ENCODE measurements at places on chromosomes 7 and 10.

DNA sequence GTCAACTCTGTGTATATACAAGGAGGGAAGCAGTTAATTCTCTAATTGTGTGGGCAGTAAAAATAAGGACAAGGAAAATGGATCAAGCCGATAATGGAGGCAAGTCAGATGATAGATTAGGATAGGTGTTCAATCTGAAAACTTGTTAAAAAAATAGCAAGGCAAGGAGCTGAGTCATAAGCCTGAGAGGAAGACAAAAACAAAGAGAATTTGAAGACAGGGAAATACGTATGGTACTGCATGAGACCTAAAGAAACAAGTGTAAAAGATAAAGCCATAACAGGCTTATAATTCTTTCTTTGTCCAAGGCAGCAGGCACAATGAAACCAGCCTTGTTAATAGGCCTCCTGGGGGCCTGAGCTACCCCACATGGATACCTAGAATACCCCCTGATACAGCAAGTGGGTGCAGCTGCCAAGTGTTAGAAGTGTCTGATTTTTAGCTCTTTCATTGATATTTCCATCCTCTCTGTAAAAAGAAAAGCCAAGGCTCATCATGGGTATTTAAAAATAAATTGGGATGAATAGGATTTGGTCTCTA is 1570.6 kb upstream of the LRRTM3 start:
- no peak for DNase-seq

GRCh38 chr7:100192969-100193368 is 15.3 kb downstream of the STAG3 start:
- DNase-seq = no peak

DNA sequence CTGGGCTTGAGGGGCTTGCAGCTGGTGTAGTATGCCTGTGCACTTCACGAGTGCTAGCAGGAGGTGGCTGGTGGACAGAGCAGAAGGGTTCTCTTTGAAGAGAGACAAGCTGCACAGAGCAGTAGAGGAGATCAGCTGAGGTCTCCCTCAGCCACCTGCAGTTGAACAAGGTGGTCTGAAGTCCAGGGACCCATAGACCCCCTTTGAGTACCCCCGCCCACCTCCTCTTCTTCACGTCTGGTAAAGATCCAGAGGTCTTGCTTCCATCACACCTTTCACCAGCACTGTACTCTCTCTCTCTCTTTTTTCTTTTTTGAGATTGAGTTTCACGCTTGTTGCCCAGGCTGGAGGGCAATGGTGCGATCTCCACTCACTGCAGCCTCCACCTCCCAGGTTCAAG is 157.2 kb downstream of the GFRA1 start:
- DNase-seq = no peak

- DNase-seq = no peak
Measured at GRCh38 chr7:56537952-56538351, 421.7 kb upstream of the NUPR2 start.

GRCh38 chr7:85177316-85177715 is 9.5 kb downstream of the SEMA3D start:
- no peak for DNase-seq

DNA sequence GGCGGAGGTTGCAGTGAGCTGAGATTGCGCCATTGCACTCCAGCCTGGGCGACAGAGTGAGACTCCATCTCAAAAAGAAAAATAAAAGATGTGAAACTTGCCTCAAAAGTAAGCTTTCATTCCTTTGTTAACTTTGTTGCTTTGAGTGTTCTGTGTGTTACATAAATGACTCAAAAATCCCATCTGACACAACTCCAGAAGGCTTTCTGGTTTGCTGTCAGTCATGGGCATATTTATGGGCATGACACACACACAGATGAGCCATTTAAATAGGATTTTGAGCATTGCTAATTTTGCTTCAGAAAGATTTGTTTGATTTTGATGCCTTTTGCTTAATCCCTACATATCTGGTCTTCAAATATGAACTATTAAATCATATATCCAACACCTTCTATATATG is 82.6 kb downstream of the CACNB2 start:
- DNase-seq = no peak

GRCh38 chr7:1357601-1358271 is 101.5 kb downstream of the MICALL2 start:
- DNase-seq = no peak

GRCh38 chr10:33347211-33347610 is 12.7 kb upstream of the NRP1 start:
- no peak for DNase-seq

GRCh38 chr10:113520690-113521474 is 32.0 kb upstream of the HABP2 start:
- no peak for DNase-seq

DNA sequence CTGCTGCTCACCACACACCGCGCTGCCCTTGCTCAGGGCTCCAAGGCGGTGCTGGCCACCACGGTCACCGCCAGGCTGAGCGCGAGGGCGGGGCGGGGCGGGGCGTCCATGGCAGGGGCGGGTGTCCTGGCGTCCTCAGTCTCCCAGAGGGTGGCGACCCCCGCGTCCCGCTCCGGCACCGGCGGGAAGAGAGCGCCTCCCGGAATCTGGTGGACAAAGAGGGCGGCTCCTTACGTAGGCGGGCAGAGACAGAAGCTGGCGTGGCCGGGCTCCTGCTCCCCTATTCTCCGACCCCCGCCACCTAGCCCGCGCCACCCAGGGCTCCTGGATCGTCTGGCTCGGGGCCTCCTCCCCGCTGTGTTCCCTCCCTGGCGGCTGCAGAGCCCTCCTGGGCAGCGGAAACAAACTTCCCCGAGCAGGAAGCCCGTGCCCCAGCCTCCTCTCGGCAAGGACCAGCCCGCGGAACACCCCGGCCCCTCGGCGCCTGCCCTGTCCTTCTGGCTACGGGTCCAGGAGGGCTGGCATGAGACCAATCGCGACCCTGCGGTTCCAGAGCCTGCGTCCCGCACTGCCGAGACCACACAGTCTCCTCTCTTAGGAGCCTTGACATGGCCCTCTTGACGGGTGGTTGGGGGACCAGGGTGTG is 133.8 kb upstream of the ZNF92 start:
- DNase-seq = no peak

Data from activated CD4-positive, alpha-beta T cell treated with anti-CD3 and anti-CD28 coated beads, Interleukin-2, amount 50 U/mL, for 4 hours (primary cell).